CD4-positive, alpha-beta T cell treated with Interleukin-17A for 1 hour (primary cell): ENCODE measurements at places on chromosomes 11 and 22.

DNA sequence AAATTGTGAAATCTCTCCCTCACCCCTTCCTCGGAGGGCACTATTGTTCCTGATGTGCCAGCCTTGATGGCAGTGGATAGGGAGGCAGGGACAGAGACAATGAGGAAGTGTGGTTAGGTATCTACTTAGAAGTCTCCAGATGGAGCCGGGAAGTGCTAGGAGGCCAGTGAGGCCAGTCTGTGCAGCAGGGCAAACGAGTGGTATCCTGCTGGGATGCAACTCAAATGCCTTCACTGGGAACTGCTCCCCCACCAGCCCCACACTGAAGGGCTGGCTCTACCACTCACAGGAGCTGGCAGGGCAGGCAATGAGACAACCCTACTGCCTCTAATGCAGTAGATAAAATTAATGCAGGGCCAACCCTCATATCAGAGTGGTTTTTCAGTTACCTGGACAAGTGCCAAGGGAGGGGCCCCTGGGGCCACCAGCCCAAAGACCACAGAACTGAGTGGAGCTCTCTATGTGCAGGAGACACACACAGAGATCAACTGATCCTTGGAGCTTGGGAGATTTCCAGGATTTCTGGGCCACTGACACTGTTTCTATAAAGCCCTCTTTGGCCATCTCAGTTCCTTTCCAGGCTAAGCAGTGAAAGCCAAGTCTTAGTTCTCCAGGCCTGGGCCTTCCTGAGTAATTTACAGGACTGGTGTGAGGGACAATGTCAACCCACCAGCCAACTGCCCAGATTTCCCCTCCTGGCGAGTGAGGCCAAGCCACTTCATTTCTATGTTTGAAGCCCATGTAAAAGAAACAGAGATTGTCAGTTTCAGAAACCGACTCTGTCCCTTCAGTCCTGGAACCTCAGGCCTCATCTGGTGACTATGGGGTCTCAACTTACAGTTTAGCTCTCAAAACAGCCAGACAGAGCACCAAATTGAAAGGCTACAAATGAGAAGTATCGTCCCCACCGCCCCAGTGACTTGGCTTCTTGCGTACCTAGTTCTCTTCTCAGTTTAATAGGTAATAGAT is 4.1 kb downstream of the MIF start:
- DNase-seq, result no peak

- DNase-seq, result no peak
These were observed 24.1 kb downstream of the ZBTB16 start for GRCh38 chr11:114083391-114084252.

- DNase-seq, result peak; percentile 38
These were observed 27.2 kb downstream of the STIM1 start for GRCh38 chr11:3882655-3883054.

DNA sequence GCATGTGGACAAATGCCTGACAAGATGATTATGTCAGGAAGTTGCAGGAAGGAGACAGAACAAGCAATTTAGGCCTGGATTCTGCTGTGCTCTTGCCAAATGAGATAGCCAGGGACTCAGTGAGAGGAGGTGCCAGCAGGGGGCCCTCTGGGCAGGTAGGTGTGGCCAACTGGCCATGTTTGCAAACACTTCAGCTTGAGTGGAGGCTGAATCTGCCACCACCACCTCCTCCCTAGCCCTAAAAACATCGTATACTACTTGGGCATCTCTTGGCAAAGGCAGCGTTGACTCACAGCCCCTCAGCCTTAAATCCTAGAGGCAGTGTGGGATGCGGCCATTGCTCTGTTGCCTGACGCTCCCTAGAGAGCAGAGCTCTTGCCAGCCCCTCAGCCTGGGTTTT is 95.1 kb upstream of the PLET1 start:
- DNase-seq, result no peak

DNA sequence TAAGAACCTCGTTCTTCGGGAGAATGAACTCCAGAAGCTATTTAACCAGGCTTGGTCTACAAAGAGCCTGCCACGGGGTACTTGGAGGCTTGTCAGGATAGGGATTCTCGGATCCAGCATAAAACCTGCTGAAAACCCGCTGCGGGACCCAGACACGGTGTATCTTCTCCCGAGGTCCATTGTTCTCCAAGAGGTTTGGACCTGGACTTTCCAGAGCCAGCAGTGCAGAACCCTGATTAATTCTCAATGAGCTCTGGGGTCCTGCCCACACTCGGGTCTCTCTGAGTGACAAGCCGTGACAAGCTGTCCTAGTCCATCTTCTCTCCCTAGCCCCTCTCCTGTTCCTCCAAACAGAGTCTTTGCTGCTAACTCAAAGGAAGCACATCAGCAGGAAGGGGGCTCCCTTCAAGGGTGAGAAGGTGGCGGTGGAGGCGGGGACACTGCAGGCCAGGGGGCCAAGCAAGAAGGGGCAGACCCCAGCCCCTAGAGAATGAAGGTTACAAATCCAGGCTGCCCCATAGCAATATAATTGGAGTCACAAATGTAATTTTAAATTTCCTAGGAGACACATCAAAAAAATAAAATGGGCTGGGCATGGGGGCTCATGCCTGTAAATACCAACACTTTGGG is 12.2 kb downstream of the SHANK2 start:
- DNase-seq, result no peak

GRCh38 chr22:44097263-44098020 is 73.3 kb downstream of the PARVB start:
- no peak for DNase-seq

- DNase-seq, result no peak
These were observed 1.9 kb downstream of the ACR start for GRCh38 chr22:50739894-50740293.

DNA sequence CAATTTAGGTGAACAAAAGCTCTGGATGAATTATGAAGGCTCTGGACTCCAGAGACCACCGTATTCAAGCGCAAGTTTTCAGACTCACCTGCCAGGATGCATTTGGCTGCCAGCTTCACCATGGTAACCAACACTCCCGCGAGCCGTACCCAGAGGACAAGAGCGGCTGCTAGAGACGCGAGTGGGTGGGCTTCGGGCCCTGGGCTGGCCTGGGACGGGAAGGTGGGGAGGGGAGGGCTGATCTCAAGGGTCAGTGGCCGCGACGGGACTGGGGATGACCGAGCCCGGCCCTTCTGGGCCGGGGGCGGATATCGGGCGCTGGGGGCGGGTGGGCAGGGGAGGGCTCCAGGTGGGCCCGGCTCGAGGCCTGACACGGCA is 344 bp downstream of the IFT27 start:
- peak; percentile 58 for DNase-seq

- DNase-seq, result no peak
These were observed 76.8 kb downstream of the MORC2 start for GRCh38 chr22:30891781-30892180.

GRCh38 chr11:131108760-131109159 is 192.5 kb upstream of the SNX19 start:
- DNase-seq, result no peak

GRCh38 chr11:19734171-19734570 is 21.5 kb downstream of the NAV2 start:
- DNase-seq, result no peak

DNA sequence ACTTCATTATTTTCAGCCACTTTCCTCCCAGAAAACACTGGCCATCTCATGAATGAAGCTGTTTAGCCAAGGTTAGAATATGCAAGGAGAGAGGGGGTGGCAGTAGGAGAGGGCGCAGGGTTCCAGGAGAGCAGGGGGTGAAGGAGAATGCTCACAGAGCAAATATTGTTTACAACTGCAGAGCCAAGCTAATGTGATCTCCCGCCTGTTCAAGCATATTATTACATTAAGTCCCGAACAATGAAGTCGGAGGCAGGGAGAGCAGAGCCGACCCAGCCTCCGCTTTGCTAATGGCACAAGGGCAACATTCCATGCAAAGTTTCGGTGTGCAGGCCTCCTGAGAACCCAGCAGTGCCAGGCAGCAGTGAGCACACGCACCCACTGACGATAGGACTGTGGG is 80.1 kb downstream of the MICAL3 start:
- DNase-seq, result no peak

DNA sequence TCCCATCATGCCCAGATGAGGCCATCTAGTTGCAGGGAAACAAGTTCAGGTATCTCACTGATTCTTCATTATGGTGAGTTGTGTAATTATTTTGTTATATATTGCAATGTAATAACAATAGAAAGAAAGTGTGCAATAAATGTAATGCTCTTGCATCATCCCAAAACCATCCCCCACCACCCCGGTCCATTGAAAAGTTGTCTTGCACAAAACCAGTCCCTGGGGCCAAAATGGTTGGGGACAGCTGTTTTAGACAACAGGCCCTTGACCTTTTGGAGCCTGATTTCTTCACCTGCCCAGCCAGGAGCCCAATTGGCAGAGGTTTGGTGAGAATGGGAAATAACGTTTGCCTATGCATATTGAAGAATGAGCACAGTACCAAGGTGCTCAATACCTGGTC is 15.9 kb downstream of the MPEG1 start:
- no peak for DNase-seq
